Right renal cortex interstitium (tissue), 3 donors: ENCODE measurements at places on chromosomes 4 and X.

- no peak for DNase-seq
Observed at GRCh38 chr4:123939621-123940020, 543.0 kb downstream of the SPRY1 start.

- no peak for DNase-seq
Observed at GRCh38 chr4:7390336-7390735, 44.4 kb downstream of the PSAPL1 start.

GRCh38 chr4:23035521-23036056 is 342.9 kb downstream of the GBA3 start:
- DNase-seq = no peak

DNA sequence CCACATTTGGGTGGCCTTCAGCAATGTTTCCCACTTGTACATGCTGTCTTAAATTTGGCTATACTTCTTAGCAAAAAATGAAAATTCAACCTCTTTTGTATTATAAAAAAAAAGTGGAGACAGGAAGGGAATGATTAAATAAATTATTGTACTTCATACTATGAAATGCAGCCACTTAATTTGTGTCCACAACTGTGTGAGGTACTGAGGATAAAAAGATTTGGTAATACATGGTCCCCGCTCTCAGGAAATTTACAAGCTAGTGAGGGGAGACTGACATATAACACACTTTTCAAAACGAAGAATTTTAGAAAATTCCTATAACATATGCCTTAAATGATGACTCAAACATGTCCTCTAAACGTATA is 105.0 kb downstream of the HNRNPD start:
- DNase-seq = no peak

- DNase-seq = no peak
Observed at GRCh38 chr4:80751200-80751599, 279.3 kb upstream of the BMP3 start.

DNA sequence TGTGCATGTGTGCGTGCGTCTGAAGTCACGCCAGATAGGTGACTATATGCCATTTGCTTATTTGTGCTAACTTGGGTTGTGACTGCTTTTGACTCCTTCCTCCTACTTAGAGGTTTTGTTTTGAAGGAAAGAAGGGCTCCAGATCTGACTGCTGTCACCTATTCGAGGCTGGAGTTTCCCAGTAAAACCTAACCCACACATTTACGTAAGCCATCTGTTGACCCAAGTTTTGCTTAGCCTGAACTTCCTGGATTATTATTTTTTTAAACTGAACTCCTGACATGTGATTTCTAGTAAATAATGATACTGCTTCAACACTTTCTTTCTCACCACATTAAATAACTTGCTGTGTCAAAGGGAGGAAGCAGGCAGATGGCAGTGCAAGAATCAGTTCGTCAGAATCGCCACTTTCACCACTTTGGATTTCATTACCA is 41.5 kb downstream of the DTHD1 start:
- DNase-seq = no peak

DNA sequence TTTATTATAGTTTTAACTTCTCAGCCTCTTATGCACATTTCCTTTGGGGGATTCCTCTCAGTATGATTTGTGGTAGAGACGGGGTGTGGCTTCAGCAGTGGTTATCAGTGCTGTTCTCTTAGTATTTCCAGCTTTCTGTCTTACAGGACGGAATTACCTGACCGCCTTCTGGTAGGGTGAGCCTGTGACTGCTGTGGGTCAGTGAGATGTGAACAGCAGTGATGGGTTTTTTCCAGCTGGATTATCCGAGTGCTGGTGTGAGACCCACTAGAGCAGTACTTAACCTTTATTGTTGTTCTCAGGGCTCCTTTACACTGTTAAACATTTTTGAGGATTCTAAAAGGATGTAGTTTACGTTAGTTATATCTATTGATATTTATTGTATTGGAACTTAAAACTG is 135.2 kb downstream of the SLIT2 start:
- DNase-seq = peak; percentile 1

DNA sequence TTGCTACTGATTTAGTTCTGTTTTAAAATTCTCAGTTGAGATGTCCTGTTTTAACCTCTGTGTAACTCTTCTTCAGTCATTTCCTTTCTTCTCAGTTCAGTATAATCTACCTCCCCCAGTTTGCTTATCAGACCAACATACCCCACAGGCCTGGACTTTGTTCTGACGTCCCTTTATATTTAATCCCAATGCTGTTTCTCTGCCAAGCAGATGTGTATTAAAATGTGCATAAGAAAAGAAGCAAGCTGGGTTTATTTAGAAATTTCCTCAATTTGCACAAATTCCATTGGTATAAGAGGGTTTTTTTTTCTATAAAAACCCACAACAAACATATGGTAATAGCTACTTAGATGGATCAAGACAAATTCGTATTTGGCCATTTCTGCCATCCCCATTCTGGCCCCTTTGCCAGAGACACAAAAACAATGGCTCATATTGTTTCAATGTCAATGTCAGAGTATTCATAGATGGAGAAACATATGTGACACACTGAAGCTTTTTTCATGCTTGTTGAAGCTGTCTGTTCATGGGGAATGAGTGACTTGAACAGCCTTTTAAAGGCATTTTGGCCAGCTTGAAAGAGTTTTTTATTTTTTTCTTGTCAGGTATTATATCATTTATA is 24.5 kb downstream of the HCCS start:
- DNase-seq = no peak

DNA sequence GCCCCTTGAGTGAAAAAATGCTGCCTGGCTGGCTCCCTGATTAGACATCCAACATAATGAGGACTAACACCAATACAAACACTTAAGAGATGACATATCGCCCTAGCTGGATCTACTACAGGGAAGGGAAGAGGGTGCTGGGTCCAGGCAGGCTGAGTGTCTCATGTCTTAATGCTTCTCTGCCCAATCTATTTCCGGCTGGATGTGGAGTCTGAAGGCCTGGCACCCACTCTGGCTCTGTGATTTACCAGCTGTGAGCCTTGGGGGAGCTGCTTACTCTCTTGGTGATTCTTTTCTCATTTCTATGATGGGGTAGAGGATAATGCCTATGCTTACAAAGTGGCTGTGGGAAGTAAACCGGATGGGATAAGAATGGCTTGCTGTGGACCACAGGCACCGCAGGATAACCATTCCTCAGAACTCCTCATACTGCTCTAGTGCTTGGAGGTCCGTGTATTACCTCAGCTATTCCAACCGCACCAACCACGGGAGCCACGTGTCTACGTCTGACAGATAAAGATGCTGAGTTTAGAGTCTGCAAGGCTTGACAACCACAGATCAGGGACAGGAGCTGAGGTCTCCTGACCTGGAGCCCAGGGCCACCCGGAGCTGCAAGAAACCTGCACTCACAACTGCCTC is 161.7 kb downstream of the AFAP1 start:
- no peak for DNase-seq

DNA sequence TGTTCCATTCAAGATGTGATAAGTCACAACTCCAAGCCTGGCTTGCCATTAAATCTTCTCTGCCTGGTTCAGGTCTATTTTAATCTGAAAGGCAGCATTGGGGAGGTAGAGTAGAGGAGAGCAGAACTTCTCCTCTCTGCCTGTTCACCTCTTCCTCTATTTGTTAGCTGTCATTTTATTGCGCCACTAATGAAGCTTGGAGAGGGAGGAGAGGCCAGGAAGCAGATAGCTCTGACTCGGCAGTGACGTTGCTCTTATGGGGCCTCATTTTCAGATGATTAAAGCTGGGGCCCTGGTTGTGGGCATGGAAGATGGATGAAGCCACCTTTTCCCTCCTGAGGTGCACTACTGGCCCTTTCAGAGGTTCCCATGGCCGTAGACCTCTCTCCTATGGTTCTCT is 207.3 kb downstream of the MID1IP1 start:
- no peak for DNase-seq

- no peak for DNase-seq
Observed at GRCh38 chrX:149982310-149982709, 44.0 kb upstream of the EOLA2 start.

DNA sequence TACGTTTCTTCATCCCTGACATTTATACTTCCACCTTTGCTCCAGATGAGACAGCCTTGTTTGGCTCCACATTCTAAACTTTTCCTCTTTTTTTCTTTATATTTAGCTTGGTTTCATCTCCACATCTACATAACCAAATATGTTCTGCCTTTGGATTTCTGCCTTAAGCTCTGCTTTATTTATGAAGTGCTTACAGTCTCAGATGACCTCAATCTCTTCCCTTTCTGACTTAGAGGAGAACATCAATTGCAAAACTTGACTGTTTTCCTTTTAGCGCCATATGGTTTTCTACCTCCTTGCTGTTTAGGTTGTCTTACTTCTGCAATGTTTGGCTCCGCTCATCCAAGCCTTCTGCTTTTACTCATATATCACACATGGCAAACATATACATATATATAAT is 7.5 kb downstream of the ASB5 start:
- no peak for DNase-seq

- no peak for DNase-seq
Observed at GRCh38 chr4:59249110-59249509, 1951.0 kb upstream of the ADGRL3 start.

GRCh38 chr4:89298788-89299152 is 8.8 kb downstream of the GPRIN3 start:
- no peak for DNase-seq

GRCh38 chr4:18917689-18918088 is 896.1 kb upstream of the LCORL start:
- no peak for DNase-seq

DNA sequence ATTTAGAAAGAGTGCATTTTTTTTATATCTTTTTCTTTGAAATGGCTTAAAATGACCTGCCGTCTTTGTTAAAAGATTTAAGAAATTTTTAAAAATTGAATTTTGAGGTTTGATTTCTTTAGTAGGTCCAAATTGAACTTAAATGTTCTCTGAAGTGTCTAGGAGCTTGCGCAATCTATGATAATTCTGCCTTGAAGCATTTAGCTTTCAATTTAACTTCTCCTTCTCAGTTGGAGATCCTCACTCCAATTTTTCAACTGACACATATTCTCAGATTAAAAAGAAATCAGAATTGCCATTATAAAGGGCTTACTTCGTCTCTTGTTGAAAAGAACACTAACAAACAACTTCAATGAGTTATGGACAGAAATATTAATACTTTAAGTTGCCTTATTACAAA is 273.5 kb downstream of the TMA16 start:
- DNase-seq = no peak

GRCh38 chr4:56040842-56041241 is 92.1 kb downstream of the CEP135 start:
- no peak for DNase-seq

- no peak for DNase-seq
Observed at GRCh38 chrX:71638409-71638808, 20.1 kb upstream of the CXCR3 start.

DNA sequence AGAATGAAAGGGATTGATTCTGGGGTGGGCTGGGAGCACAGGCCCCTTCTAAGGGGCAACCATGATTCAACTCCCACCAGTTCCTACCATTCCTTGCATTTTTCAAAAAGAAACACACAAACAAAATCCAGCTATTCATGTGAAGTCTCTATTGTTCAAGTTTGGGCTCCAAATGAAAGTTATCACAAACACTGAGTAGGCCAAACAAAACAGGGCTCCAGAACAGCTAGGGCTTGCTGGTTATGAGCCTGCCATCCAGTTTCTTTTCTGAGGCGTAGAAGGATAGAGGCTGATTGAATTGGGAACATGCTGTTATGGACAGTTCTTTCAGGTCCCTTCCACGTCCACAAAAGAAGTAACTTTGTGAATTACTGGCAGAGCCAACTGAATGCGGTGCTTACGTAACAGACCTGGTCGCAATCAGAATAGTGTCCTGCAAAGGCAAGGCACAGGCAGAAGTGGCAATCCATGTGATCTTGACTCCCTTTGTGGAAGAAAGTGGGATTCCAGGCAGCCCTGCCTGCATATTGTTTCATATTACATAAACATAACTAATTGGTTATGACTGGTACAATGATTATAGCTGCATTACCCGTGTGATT is 244.5 kb downstream of the SCFD2 start:
- no peak for DNase-seq

DNA sequence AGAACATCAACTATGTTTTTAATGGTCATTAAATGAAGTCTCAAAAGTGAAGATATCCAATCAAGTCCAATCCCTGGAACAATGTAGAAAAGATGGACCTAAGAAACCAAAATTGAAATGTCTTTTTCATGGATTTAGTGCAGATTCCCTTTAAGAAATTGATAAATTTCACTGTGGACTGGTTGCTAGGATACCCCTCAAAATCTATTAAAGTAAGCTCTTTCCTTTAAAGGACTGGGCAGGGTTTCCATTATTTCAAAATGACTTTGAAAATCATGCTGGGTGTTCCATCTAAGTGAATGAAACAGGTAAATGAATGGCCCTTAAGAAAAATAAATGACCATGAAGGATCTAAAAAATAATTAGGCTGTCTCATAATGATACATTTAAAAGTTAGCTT is 28.6 kb downstream of the PLRG1 start:
- no peak for DNase-seq

DNA sequence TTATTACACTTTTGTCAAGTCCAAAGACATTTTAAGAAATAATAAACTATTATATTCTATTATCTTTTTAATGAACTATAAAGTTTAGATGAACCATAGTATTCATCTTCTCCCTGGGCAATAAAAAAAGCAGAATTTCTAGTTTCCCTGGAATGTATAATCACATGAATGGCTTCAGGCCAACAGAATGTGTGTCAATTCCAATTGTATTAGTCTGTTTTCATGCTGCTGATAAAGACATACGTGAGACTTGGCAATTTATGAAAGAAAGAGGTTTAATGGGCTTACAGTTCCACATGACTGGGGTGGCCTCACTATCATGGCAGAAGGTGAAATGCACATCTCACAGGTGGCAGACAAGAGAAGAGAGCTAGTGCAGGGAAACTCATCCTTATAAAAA is 70.7 kb upstream of the ANXA10 start:
- no peak for DNase-seq

GRCh38 chr4:98630737-98631454 is 27.5 kb downstream of the TSPAN5 start:
- no peak for DNase-seq

- DNase-seq = no peak
Observed at GRCh38 chr4:170581322-170581721, 491.6 kb upstream of the AADAT start.

DNA sequence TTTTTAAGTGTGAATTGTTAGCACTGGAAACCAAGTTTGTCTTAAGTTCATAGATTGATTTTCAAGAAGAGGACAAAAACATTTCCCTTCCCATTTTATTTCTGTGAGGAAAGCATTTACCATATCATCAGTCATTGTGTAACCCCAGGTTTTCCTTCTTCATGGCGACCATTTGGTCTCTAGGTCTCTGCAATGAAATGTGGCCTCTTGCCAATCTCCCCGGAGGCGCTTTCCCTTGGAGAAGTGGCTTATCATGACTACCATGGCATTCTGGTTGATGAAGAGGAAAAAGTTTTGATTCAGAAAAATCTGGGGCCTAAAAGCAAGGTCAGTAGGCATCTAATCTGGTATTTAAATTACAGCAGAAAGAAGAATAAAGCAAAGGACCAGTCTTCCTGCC is 54.4 kb downstream of the ADD1 start:
- DNase-seq = no peak
